ENCODE measurements at places on chromosomes 12 and 14.

GRCh38 chr12:100995771-100996170, 201.2 kb downstream of the ANO4 start:
- no peak overlapping the region for H3K27ac ChIP-seq
- no peaks in the 10 kb centered on the region for H3K36me3 ChIP-seq
- H3K4me1 ChIP-seq: no peaks in the 10 kb centered on the region
- no peak for DNase-seq
- H3K4me3 ChIP-seq: no peak overlapping the region

GRCh38 chr14:44657696-44658388, 150.8 kb upstream of the FSCB start:
- H3K36me3 ChIP-seq: no peaks in the 10 kb centered on the region
- H3K27ac ChIP-seq: no peak overlapping the region

DNA sequence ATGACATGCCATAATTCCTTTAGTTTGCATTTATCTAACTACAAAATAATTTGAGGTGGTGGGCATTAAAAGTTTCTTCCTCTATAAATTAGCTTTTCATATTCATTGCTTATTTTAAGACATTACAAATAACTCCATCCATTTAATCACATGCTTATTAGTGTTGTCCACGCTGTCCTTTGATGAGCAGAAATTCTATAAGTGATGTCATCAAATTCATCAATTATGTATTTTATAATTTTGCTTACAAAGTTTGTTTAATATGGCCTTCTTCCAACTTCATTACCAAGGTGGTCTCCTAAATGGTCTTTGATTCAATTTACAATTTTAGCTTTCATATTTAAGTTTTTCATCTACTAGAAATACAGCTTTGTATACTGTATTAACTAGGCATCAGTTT, 173.5 kb downstream of the PRKD1 start:
- no peaks in the 10 kb centered on the region for H3K4me1 ChIP-seq
- H3K27ac ChIP-seq: no peak overlapping the region
- H3K36me3 ChIP-seq: no peaks in the 10 kb centered on the region
- no peaks in the 10 kb centered on the region for H3K27me3 ChIP-seq
- no peak for DNase-seq

- H3K27me3 ChIP-seq: no peaks in the 10 kb centered on the region
- peaks cover 13% of the 10 kb centered on the region for H3K4me1 ChIP-seq
- H3K36me3 ChIP-seq: no peaks in the 10 kb centered on the region
- H3K4me3 ChIP-seq: no peak overlapping the region
- DNase-seq: no peak
Measured at GRCh38 chr14:65877624-65878023, 465.1 kb downstream of the FUT8 start.

DNA sequence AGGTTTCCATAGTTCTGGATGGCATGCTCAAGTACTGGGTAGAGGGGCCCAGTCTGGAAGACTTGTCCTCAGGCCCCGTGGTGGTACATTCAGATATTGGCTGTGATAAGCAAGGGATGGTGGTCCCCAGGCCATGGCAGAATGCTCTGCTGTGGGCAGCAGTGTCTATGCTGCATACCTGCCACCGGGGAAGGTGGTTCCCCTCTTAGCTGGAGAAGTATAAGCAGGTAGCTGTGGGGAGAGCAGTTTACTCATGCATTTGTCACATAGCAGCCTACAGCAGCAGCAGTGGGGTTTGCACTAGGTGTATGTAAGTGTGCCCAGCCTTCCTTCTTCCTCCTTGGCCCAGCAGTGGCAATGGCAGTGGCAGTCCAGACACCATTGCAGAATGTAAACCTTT, 69.3 kb upstream of the ADAMTS20 start:
- no peaks in the 10 kb centered on the region for H3K4me1 ChIP-seq
- no peak overlapping the region for H3K27ac ChIP-seq
- H3K4me3 ChIP-seq: no peak overlapping the region
- DNase-seq: no peak

GRCh38 chr12:63103494-63104131, 47.4 kb downstream of the AVPR1A start:
- peaks cover 13% of the 10 kb centered on the region for H3K27me3 ChIP-seq
- H3K36me3 ChIP-seq: no peaks in the 10 kb centered on the region
- no peak for DNase-seq

GRCh38 chr12:87922736-87923135, 106.5 kb downstream of the C12orf50 start:
- no peaks in the 10 kb centered on the region for H3K4me1 ChIP-seq
- no peak overlapping the region for H3K4me3 ChIP-seq
- H3K27me3 ChIP-seq: no peaks in the 10 kb centered on the region
- no peak for DNase-seq
- H3K36me3 ChIP-seq: no peaks in the 10 kb centered on the region

- H3K36me3 ChIP-seq: no peaks in the 10 kb centered on the region
- peaks cover under 1% of the 10 kb centered on the region for H3K27me3 ChIP-seq
- H3K27ac ChIP-seq: no peak overlapping the region
- no peak for DNase-seq
Measured at GRCh38 chr14:94575730-94576585, 5.3 kb upstream of the SERPINA5 start.

DNA sequence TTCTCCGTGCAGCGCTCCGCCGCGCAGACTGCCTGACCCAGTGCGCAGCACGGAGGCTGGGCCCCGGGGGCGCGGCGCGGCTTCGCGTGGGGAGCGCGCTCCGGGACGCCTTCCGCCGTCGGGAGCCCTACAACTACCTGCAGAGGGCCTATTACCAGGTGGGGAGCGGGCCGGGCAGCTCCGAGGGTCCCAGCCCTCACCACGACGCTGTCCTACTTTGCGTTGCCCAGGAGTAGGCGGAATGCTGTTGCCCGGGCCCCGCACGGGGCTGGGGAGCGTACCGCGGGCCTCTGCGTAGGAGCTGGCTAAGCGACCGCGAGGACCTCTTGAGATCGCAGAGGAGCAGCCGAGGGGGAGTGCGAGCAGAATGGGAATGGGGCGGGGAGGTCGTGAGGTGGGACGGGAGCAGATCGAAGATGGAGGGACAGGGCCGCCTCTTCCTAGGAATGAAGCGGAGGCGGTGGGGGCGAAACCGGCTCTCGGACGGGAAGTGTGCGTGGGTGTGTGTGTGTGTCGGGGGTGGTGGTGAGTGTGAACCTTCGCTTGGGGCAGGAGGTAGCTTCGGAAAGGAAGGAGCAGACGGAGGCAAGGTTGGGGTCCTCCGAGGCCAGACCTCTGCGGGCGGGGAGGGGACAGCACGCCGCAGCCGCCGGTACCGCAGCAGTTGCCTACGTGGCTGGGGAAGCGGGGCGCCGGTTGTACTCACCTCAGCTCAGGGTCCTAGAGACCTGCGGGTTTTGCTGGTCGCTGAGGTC, 751 bp downstream of the P3H3 start:
- peaks cover 5% of the 10 kb centered on the region for H3K36me3 ChIP-seq
- peak overlapping the region; percentile 85 for H3K27ac ChIP-seq
- H3K4me1 ChIP-seq: peaks cover 23% of the 10 kb centered on the region
- DNase-seq: no peak
- peaks cover 77% of the 10 kb centered on the region for H3K27me3 ChIP-seq

GRCh38 chr14:105899071-105899641, 372.8 kb downstream of the TMEM121 start:
- no peak for DNase-seq
- H3K27me3 ChIP-seq: peaks cover 6% of the 10 kb centered on the region
- no peak overlapping the region for H3K4me3 ChIP-seq
- H3K4me1 ChIP-seq: no peaks in the 10 kb centered on the region

DNA sequence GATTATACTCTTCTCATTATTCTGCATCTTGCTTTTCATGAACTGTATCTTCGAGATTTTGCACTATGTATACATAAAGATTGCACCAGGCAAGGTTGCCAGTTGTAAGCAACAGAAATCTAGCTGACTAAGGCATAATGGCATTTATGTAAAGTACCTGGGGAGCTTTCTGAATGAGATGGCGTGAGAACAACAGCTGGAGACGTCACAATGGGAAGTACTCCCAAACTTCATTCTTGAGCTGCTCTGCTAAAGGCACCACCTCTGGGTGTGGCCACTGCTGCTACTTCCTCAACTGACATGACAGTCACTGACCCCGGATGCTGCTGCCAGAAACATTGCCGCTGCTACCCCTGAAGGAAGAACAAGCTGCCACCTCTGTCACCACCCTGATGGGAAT, 220.7 kb downstream of the NOVA1 start:
- no peak overlapping the region for H3K4me3 ChIP-seq
- H3K4me1 ChIP-seq: no peaks in the 10 kb centered on the region
- H3K27me3 ChIP-seq: no peaks in the 10 kb centered on the region
- no peak for DNase-seq

All from effector memory CD8-positive, alpha-beta T cell (primary cell).